ENCODE measurements at places on chromosomes 13 and 19. TPM values are rescaled to one million over a fixed set of nuclear protein-coding genes. Genes with fewer than 3 reads are reported as not detected.

Gene ZNF235
- total RNA-seq = 2.5 TPM

Gene SELENOV
- not detected for total RNA-seq

Gene ZNF14
- 0.40 TPM for total RNA-seq

Gene HCST
- total RNA-seq = 1.8 TPM

Gene XPO4
- 5.2 TPM for total RNA-seq

Gene KISS1R
- total RNA-seq = not detected

Gene RDH8
- not detected for total RNA-seq

Gene PSG11
- not detected for total RNA-seq

Gene CELF5
- 0.18 TPM for total RNA-seq

Gene CGB5
- not detected for total RNA-seq

Gene PIK3R2
- 14.8 TPM for total RNA-seq

Gene ZNF536
- total RNA-seq = not detected

Gene LMTK3
- 0.43 TPM for total RNA-seq

Gene TTC9B
- total RNA-seq = not detected

Gene ADM5
- 0.86 TPM for total RNA-seq

Gene NCAN
- 0.20 TPM for total RNA-seq

Gene PRODH2
- total RNA-seq = 196 TPM

Gene WDR62
- 0.48 TPM for total RNA-seq

Gene ZNF442
- 2.6 TPM for total RNA-seq

Gene IRGQ
- total RNA-seq = 17.1 TPM

Gene PSG1
- total RNA-seq = not detected

Gene ZNF415
- total RNA-seq = 0.83 TPM

Gene SHANK1
- total RNA-seq = 0.23 TPM

Gene KIR2DL1
- not detected for total RNA-seq

Gene LGALS14
- not detected for total RNA-seq
